GM06990 (cell line): ENCODE measurements at places on chromosomes 4 and X.

DNA sequence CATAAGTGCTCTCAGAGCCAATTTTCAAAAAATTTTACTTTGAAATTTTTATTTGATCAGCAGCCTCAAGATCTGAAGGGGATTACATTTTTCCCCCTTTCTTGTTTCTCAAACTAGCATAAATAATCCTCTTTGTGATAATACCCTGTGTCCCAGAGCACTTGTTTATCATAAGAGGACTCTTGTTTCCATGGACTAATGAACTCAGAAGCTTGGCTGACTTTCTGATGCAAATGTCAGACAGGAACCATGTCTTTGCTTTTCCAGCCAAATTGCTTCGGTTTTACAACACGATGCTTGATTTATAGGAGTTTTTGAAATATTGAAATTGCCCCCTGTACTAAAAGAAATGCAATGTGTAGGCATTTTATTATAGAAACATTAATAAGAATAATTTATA, 859.3 kb upstream of the LCORL start:
- DNase-seq, result no peak

DNA sequence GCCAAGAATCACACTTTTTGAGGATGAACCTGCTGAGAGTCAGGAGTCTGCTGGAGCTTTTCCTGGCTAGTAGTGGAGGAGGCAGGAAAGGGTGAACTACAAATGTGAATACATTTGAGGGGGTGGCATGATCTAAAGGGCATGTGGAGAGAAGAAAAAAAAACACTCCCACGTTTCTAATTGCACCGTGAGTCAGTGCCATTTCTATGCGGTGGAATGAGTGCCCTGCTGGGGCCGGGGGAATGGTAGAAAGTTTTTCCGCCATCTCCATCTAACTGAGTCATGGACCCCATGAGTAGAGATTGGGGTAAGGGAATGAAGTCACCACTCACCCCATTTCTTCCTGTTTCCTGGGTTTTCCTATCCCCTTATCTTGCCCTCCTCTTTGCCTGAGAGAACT, 19.8 kb downstream of the BEX3 start:
- no peak for DNase-seq

DNA sequence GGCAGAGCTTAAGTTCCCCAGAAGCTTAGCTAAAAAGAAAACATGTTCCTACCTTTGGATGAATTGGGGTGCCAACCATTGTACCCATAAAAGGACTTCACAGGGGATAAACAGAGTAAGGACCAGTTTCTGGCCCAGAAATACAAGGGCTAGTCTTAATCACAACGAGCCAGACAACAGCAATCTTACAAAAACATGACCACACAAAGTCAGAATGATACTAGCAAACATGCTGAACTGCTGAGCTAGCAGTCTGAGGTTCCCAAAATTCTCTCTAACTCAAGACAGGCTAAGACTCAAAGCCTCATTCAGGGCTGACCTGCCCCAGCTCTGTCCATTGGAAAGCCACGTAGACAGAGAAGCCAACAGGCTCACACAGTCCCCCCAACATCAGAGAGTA, 40.3 kb downstream of the ATP11C start:
- DNase-seq, result no peak

- no peak for DNase-seq
Measured at GRCh38 chr4:24973747-24974601, 56.8 kb downstream of the LGI2 start.

GRCh38 chrX:51406688-51407519, 74.3 kb downstream of the NUDT10 start:
- no peak for DNase-seq

DNA sequence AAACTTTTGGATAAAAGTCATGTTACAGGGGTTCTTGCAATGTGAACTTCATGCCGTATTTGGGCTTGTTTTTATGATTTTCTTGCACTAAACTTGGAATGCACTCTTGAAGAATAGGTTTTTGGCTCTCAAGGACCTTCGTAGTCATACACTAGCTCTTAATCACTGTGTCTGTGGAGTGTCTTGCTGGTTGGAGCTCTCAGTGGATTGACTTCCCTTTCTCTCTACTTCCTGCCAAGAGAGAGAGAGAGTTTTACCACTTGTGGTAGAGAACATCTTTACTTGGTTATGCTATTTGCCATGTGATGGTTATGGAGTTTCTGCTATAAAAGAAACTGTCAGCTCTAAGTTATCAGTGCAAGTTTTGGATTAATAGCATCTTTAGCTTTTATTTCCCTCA, 112.4 kb downstream of the BMPR1B start:
- DNase-seq, result no peak

DNA sequence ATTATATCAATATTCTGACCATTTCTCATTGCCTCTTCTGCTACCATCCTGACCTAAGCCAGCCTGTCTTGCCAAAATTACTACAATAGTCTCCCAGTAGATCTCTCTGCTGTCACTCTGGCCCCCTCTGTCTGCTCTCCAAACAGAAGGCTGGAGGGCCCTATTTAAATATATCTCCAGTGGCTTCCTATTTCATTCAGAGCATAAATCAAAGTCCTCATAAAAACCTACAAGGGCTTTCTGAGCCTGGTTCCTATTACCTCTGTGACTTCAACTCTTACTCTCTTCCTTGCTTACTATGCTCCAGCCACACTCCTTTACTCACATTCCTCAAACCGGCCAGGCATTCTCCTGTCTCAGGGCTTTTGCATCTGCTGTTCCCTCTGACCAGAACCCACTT, 19.0 kb downstream of the IGSF1 start:
- no peak for DNase-seq
